ENCODE measurements at places on chromosomes 13 and 19.
A peak's percentile ranks its signal among the peaks of the same experiment; 100 is the strongest.

DNA sequence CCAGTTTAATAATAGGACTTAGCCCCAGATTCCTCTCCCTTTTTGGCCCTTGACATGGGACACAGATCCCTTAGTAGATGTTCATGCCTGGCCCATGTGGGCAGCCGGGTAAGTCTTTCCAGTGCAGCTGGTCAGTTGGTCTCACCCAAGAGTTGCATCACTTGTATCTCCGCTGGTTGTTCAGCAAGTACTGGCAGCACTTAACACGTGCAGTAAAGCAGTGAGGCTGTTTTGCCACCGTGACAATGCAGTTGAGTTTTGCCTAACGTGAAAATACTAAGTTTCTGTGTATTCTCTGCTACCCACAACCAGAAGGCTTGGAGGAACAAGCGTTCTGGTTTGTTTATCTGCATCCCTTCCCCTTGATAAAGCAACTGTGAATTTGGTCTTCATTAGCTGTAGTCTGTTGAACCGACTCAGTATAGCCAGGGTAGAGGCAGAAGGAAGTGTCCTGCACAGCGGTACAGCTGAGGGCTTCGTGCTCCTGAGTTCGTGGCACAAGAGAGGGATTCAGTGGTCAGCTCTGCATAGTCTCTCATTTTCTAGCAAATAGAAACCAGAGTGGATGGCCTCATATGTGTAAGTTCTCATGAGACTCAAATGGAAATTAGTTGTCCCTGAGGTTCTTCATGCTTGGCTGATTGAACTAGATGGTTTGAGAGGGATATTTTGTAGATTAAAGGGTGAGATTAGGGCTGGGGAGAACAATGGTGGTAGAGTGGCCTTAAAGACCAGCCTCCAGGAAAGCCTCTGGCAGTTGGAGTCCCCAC lies 50.3 kb downstream of the ARHGEF7 start:
- DNase-seq: no peak

DNA sequence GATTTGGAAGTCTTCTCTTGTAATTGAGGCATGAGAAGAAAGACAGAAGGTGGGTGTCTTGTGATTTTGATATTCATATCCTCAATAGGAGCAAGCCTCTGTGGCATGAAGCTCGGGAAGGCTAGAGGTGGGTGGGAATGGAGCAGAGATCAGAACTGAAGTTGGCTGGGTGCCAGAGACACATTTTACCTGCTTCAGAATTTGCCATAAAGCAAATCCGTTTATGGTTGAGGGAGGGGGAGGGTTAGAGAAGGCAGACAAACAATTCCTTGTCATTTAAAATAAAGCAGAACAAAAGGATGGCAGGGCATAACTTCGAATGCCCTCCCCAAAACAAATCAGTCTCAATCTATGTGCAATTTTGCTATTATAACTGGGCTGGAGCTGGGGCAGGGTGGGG lies 305.9 kb downstream of the KLF5 start:
- no peak for DNase-seq

- no peak for DNase-seq
These were observed 1.1 kb upstream of the ERF start for GRCh38 chr19:42255766-42256745.

GRCh38 chr13:37375724-37376123 lies 222.8 kb downstream of the POSTN start:
- DNase-seq: no peak

GRCh38 chr13:51035978-51036377 lies 75.1 kb downstream of the C13orf42 start:
- DNase-seq: no peak

DNA sequence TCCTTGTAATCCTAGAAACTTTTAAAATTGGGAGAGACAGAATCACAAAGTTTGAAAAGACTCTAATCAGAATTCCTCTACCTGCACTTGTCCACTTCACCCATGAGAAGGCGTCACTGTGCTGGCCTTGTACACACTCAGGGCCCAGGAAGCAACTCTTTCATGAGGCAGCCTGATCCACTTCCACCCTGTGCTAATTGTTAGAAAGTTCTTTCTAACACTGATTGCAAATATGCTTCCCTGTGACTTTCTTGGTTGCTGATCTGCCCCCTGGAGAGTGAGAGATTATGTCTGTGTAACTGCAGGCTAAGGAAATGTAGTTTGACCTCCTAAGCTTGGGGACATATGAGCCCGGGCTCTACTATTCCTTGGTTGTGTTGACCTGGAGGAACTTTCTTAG lies 494.6 kb downstream of the MYO16 start:
- DNase-seq: no peak

- no peak for DNase-seq
These were observed 214.5 kb downstream of the FGF14 start for GRCh38 chr13:102187313-102187712.

GRCh38 chr13:114062754-114063153 lies 69.7 kb downstream of the RASA3 start:
- DNase-seq: no peak

- DNase-seq: no peak
These were observed 117.2 kb upstream of the MAB21L1 start for GRCh38 chr13:35593651-35594050.

- DNase-seq: no peak
These were observed 138.7 kb downstream of the RXFP2 start for GRCh38 chr13:31878052-31878451.

DNA sequence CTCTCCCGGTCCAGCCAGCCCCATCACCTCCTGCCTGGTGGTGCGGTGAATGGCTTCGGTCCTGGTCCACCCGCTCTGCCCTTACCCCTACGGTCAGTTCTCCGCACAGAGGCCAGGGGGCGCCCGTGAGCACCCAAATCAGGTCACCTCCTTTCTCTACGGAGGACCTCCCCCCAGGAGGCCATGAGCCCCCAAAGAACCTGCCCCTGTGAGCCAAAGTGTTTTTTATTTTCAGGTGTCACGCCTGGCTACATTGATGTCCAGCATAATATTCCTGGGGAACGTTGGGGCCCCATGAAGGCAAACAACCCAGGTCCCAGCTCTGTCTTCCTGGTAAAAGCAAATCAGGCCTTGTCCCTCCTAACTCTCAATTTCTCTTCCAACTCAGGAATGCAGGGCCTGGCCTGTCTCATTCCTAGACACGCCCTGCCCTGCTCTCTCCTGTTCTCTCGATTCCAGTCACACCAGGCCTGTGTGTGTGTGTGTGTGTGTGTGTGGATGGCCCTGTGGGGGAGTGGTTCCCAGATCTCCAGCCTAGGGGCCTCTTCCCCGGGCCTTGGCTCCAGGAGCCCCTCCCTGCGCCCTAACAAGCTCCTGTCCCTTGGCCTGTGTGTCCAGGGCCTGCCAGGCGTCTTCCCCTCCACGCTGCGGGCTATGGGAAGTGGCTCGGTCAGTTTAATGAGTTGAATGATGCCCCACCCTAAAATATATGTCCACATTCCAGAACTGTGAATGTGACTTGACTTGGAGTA lies 9.7 kb upstream of the GIPC1 start:
- peak; percentile 72 for DNase-seq

- DNase-seq: no peak
These were observed 806 bp downstream of the ZNF414 start for GRCh38 chr19:8513036-8513686.

- no peak for DNase-seq
These were observed 513 bp upstream of the ZNF317 start for GRCh38 chr19:9139609-9140158.

GRCh38 chr19:35889370-35890112 lies 10.8 kb downstream of the NFKBID start:
- no peak for DNase-seq

GRCh38 chr13:39410096-39410901 lies 192.7 kb downstream of the LHFPL6 start:
- no peak for DNase-seq

DNA sequence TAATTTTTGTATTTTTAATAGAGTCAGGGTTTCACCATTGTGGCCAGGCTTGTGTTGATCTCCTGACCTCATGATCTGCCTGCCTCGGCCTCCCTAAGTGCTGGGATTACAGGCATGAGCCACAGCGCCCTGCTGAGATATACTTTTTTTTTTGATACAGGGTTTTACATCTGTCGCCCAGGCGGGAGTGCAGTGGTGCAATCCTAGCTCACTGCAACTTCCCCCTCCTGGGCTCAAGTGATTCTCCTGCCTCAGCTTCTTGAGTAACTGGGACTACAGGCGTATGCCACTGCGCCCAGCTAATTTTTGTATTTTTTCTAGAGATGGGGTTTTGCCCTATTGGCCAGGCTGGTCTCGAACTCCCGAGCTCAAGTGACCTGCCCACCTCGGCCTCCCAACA lies 2.0 kb downstream of the COLGALT1 start:
- DNase-seq: no peak

- DNase-seq: no peak
These were observed 33.7 kb upstream of the C13orf46 start for GRCh38 chr13:114007566-114007965.

- no peak for DNase-seq
These were observed 27.0 kb downstream of the NFIX start for GRCh38 chr19:13022111-13022858.

- no peak for DNase-seq
These were observed 34.1 kb upstream of the UQCRFS1 start for GRCh38 chr19:29247051-29247450.

DNA sequence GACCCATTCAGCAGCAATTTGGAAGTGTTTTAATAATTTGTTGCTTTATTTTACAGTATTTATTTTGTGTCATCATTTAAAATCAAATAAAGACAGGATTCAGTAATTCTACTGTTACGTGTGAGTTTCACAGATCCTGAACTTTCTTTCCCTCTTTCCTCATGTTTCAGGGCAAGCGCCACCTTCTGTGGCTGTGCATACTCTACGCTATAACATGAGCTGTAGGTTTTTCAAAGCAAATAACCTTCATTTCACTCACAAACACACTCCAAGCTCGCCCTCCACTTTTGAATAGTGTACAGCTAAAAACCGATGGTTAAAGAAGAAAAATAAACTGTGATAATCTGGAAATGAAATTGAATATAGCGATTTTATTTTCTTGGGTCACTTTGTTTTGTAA lies 753.3 kb downstream of the OLFM4 start:
- no peak for DNase-seq

DNA sequence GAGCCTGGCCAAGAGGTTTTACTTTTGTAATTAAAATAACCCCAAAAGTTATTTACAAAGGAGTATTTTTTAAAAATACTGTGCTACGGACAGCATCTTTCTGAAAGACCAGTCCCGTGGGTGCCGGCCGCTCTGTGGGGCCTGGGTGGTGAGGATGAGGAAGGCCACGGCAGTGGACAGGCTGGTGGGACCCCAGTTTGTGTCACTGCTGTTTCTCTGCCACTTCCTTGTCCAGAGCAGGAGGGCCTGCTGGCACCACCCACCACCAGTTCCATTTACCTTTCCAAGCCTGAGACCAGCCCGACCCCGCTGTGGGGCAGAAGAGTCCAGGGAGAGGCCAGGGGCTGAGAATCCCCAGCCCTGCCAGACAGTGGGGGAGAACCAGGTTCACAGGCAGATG lies 23.8 kb downstream of the ELAVL1 start:
- no peak for DNase-seq

DNA sequence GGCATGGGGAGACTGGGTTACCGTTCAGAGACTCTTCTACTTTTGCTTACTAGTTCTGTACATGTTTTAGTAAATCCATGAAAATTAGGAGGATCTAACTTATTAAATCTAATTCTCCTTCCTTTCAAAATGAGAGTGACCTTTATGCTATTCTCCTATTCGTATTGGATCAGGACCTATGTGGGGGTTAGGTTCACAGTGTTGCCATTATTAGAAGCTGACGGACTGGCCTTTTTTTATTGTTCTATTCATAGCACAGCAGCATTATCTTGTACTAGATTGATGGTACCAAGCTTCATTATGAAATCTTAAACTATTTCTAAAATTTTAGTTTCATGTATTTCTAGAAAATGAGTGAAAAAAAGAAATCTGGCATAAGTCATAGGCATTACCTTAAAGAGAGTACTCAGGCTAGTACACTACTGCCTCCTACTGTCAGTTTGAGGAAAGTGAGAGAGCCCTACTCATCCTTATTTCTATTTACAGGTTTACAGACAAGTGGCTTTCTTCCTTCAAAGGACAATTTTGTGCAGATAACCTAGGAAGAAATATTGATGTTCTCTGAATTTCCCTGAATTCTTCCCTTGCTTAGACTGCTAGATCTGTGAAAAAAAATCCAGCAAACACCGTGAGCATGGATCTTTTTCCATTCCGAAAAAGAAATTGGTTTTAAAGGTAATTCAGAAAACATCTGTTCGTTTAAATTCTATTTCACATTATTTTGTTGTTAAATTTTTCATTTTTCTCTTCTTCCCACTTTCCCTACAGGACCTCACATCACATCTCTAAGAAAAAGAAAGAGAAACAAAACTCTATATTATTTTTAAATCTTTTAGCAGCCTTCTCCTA lies 485.5 kb downstream of the DIAPH3 start:
- no peak for DNase-seq

GRCh38 chr19:3470500-3471128 lies 9.7 kb downstream of the SMIM24 start:
- DNase-seq: no peak

DNA sequence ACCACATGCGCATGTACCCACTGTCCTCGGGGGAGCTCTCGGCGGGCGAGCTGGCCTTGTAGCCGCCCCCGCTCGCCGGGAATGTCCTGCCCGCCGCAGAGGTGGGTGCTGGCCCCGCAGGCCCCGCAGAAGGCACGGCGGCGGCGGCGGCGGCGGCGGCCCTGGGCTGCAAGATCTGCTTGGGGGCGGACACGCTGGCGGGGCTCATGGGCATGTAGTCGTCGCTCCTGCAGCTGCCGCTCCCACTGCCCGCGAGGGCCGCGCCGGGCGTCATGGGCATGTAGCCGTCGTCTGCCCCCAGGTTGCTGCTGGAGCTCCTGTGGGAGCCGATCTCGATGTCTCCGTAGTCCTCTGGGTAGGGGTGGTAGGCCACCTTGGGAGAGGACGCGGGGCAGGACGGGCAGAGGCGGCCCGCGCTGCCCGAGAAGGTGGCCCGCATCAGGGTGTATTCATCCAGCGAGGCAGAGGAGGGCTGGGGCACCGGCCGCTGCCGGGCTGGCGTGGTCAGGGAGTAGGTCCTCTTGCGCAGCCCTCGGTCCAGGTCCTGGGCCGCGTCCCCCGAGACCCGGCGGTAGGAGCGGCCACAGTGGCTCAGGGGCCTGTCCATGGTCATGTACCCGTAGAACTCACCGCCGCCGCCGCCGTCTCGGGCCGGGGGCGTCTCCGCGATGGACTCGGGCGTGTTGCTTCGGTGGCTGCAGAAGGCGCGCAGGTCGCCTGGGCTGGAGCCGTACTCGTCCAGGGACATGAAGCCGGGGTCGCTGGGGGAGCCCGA lies 2.4 kb downstream of the IRS2 start:
- DNase-seq: no peak

DNA sequence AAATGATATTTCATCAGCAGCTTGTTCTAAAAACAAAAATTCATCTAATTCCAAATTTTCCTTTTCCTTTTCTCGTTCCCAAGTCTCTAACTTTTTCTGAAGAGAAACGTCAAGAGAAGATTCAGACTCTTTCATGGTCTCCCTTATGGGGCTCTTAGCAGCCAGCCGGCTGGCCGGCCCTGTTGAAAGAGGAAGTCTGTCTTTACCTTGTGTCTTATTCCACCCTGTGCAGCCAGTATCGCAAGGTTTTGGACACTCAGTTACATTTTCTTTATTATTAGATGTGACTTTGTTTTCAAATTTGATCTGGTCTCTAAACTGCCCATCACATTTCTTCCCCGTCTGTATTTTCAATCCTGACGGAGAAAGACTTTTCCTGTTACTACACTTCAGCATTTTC lies 142.3 kb downstream of the RNF17 start:
- DNase-seq: no peak

GRCh38 chr13:44815623-44816022 lies 173.6 kb downstream of the NUFIP1 start:
- peak; percentile 26 for DNase-seq

- DNase-seq: peak; percentile 70
These were observed 67.4 kb downstream of the KCNRG start for GRCh38 chr13:50082426-50083281.

- DNase-seq: no peak
These were observed 68.8 kb downstream of the COL4A1 start for GRCh38 chr13:110237875-110238817.
